ENCODE measurements at places on chromosomes 11 and 22. TPM values are rescaled to one million over a fixed set of nuclear protein-coding genes. Genes with fewer than 3 reads are reported as not detected.

The SCGB1D2 gene
- polyA plus RNA-seq = 1.1 TPM

DNA sequence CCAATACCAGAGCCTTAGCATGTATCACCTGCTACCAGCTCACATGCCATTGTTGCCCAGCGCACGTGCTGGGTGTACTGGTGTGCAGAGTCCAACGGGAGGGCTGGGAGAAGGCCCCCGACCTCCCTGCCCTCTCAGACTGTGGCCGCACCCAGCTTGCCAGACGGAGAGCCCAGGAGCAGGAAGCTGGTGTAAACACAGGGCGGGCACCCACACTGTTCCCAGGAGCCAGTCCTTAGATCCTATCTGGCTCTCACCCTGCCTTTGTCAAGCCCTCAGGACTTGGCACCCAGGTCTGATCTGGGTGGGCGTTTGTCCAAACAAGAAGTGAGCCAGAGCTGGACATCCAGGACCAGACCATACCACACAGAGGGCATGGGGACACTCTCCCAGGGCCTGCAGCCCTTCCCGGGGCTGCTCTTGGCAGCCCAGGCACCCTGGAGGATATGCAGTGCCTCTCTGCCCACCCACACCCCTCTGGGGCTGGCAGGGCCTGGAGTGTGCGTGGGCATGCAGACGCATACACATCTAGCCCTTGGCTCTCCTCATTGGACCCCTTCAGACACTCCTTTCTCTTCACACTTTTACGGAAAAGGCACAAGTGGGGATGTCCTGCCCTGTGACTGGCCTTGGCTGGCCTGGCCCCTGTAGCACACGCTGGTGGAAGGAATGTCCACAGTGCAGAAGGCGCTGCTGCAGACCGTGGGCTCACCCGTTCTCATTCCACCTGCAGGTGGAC is 19.9 kb upstream of the CLDN5 start:
- no peak for DNase-seq

- no peak for DNase-seq
Measured at GRCh38 chr11:10116588-10116987, 177.4 kb downstream of the SBF2 start.

The PDGFB gene
- polyA plus RNA-seq = 17.9 TPM

DNA sequence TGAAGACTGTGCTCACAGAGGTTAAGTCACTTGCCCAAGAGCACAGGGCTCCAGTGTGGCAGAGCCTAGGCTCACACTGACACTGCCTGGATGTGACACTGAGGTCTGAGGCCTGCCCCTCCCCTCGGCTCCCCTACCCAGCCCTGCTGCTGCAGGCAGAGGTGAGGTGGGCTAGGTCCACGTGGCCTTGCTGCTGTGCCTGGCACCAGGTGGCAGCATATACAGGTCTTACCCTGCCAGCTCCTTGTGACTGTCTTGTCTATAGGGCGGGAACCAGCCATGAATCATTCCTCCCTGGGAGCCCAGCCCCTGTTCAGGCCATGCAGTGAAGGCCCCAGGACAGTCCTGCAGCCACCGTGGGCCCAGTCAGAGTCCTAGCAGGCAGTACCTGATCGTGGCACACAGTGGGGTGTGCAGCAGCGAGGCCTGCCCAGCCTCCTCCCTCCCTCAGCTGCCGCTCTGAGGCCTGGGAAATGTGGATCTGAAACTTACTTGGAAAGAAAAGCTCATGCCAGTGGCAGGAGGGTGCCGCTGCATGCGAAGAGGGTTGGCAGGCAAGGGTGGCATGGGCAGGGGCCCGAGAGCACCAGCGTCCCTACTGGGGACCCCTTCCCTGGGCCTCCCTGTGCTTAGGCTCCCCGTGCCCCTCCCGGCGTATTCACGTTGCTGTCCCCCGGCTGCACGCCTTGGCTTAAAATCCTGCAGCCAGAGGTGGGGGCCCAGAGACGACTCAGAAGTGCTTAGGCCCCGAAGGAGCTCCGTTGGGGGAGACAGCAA is 1.2 kb upstream of the CERK start:
- no peak for DNase-seq

The ZBTB16 gene
- polyA plus RNA-seq = 2.7 TPM

- DNase-seq = no peak
Measured at GRCh38 chr22:24483976-24484545, 11.1 kb upstream of the UPB1 start.

The GLB1L2 gene
- polyA plus RNA-seq = 24.5 TPM

- no peak for DNase-seq
Measured at GRCh38 chr11:63551889-63552266, 11.3 kb downstream of the PLAAT2 start.

DNA sequence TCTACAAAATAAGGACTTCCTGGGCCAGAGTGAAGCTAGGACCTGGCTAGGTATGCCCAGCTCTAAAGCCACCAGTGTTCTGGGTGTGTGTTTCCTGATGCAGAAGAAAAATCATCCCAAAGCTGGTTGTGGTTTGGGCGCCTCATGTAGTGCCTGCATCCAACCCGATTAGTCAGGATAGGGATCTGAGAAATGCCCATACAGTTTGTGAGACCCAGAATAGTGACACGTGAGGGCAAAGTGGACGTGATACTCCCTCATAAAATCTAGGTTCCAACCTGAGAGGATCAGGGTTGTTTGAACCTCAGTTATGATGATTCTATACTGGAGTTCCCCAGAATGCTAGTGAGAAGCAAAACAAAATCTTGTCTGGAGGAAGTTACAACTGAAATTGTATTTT is 238.4 kb downstream of the TBC1D22A start:
- no peak for DNase-seq

GRCh38 chr22:26894766-26895485 is 237.5 kb downstream of the MIAT start:
- no peak for DNase-seq

- DNase-seq = no peak
Measured at GRCh38 chr11:17738151-17738973, 3.8 kb downstream of the KCNC1 start.

DNA sequence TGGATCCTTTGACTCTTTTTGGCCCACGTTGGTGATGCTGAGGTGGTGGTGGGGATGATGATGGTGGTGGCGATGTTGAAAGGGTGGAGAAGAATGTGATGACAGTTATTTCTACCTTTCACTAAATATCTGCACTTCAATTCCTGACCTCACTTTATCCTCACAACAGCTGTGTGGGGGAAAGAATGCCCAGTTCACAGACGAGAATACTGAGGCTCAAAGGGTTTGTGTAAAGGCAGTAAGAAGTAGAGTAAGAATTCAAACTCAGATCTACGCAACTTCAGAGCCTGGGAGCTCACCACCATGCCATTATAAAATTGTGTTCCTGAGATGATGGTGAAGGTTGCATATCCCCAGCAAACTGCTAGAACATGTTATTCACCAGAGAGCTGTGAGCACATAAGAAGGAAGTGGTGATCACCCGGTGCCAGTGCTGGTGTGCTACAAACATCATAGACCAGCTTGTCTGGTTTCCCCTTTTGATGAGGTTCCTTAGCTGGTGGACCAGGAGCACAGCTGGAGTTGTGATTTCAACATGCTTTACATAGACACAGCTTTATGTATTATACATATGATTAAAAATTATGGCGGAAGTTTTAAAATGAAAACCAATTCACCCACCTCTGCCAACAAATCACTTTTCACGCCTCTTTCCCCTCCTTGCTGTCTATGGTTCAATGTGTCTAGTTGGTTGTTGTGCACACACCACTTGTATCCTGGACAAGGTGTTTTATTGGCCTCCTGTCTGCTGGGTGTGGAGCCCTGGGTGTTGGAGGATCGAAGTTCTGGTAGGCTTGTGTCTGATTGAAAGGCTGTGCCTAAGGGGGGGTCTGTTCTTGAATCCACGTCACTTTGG is 6.2 kb downstream of the ST14 start:
- no peak for DNase-seq

GRCh38 chr11:11843642-11844041 is 1.9 kb downstream of the USP47 start:
- DNase-seq = no peak

The LDLRAD3 gene
- 23.1 TPM for polyA plus RNA-seq

The CERK gene
- 43.9 TPM for polyA plus RNA-seq

DNA sequence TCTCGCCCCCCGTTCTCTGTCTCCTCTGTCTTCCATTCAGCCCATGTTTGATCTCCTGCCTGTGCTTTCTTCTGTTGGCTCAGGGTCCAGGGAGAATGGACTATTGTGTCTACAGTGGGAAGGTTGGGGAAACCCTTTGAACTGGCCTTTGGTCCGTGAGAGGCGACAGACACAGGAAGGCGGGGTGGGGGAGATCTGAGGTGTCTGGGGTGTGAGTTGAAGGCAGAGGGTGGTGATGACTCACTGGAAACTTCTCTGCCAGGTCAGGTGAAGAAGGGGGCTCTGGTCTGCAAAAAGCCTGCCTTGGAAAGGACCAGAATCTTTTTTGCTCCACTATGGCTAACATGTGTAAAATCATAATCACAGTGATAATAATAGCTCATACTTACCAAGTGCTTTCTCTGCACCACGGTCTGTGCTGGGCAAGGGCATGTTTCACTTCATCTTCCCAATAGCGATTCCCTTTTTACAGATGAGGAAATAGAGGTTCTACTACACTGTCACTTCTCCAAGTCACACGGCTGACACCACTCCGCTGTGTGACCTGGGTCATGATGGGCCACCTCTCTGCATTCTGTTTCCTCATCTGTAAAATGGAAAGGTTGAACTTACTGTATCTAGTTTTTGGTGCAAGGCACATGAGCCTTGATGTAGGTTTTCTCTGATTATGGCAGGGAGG is 99.8 kb upstream of the ALX4 start:
- no peak for DNase-seq

- no peak for DNase-seq
Measured at GRCh38 chr11:2434506-2435255, 9.6 kb downstream of the TRPM5 start.

- no peak for DNase-seq
Measured at GRCh38 chr22:49946612-49947295, 13.8 kb upstream of the PIM3 start.

DNA sequence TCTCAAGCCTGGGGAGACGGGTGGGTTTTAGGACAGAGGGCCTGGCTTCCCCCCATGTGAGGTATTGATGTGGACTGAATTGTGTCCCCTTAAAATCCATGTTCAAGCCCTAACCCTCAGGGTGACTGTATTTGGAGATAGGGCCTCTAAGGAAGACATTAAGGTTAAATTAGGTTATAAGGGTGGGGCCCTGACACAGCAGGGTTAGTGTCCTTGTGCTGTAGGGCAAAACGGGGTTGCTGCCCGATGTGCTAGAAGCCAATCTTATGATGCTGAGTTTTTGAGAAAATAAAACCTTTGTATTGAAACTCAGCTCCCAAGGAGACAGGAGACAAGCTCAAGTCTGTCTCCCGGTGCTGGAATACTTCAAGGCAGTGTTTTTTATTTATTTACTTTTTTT is 71.1 kb upstream of the NUP50 start:
- DNase-seq = no peak

Measured in renal pelvis (tissue), 12 donors.